ENCODE measurements at places on chromosomes 1 and 21. TPM values are rescaled to one million over a fixed set of nuclear protein-coding genes. Genes with fewer than 3 reads are reported as not detected.

The TMCC2 gene
- 1.6 TPM for total RNA-seq

The GSTM5 gene
- not detected for total RNA-seq

The S100A6 gene
- 3,724 TPM for total RNA-seq

The PRAMEF14 gene
- total RNA-seq, result not detected

The VANGL2 gene
- 0.69 TPM for total RNA-seq

All from A549 treated with GW870086 at 1 μM for 4 hours (cell line).